Activated effector memory CD4-positive, alpha-beta T cell treated with Interleukin-2 at 50 U/mL for 16 hours (primary cell): ENCODE measurements at places on chromosomes 4 and X.

- DNase-seq, result no peak
These were observed 131.7 kb upstream of the FAM47B start for GRCh38 chrX:34810916-34811315.

DNA sequence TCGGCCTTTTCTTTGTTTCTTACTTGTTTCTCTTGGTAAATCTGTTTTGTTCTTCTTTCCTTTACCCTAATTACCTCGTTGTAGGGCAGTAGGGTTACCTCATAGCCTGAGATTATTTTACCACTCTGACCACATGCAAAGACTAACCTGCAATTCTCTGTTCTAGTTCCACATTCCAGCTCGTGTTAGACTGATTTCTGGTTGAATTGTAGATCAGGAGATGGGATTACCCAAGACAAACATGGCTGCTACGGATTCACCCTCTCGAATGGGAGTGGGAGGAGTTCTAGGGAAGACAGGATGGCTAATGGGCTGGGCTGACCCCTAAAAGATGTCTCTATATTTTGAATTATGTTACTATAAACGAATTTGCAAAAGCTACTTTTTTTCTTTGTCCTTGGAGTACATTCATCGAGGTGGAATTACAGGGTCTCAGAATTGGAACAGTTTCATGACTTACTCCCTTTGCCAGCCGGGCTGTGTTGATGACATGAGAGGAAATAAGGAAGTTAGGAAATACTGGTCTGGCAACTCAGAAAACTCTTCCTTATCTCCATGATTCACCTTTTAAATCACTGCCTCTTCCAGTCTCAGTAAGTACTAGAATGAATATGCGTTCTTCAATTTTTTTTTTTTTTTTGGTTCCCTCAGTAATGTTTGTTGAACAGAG is 36.7 kb upstream of the FBXW7 start:
- DNase-seq, result no peak

GRCh38 chr4:56052481-56052880 is 103.7 kb downstream of the CEP135 start:
- no peak for DNase-seq

DNA sequence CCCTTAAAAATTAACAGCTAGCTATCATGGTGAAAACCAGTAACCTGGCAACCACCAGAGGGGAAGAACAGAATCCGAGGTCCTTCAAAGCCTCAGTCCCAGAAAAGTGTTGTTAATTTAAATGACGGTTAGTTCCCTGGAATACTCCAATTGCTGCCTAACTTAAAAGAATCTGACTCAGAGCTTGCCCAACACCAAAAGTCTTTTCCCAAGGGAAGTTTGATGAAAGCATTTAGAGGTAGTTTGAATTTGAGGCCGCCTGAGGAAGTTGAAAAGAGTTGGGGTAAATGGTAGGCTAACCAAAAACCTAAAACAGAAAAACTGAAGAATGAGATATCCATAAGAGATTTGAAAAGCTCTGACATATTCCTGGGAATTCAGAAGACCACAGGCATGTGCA is 46.6 kb downstream of the IL13RA2 start:
- DNase-seq, result no peak

- DNase-seq, result no peak
These were observed 134.3 kb upstream of the RPS6KA6 start for GRCh38 chrX:84322083-84322827.

DNA sequence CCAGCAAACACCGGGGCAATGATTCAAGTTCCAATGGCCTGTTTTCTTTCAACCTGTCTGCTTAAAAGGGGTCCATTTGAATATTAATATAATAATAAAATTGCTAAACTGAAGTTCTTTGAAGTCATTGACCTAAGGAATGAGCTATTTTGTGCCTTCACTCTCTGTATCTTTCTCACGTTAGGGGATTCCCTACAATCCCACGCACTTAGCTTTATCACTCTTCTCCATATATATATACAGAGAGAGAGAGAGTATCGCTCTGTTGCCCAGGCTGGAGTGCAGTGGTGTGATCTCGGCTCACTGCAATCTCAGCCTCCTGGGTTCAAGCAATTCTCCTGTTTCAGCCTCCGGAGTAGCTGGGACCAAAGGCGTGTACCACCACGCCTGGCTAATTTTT is 83.9 kb upstream of the NWD2 start:
- DNase-seq, result no peak

GRCh38 chrX:114626323-114626722 is 42.4 kb downstream of the HTR2C start:
- DNase-seq, result no peak

GRCh38 chr4:139728840-139729239 is 63.2 kb downstream of the MGST2 start:
- no peak for DNase-seq
